ENCODE measurements at places on chromosomes 3 and 15.

GRCh38 chr3:108662142-108662738 lies 72.7 kb downstream of the DZIP3 start:
- peak; percentile 64 for DNase-seq

- DNase-seq: no peak
These were observed 6.3 kb downstream of the MTMR10 start for GRCh38 chr15:30985081-30985531.

GRCh38 chr3:170811515-170811914 lies 58.5 kb downstream of the RPL22L1 start:
- DNase-seq: no peak

- no peak for DNase-seq
These were observed 7.3 kb upstream of the HEG1 start for GRCh38 chr3:125062904-125063618.

DNA sequence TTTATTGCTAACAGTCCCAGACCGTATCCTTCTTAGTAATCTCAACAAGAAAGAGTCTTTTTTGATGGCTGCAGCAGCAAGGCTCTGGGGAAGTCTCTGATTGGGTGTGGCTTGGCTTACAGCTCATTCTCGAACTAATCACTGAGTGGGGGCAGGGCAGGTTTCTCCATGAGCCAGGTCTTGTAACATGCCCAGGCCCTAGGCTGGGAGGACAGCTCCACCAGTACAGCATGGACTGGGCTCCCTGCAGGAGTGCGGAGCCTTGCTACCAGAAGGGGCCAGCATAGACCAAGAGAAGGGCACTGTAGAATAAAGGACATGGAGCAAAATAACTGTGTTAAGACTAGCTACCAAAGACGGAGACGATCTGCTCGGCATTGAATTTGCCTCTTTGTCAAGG lies 7.2 kb downstream of the CD276 start:
- peak; percentile 27 for DNase-seq

- no peak for DNase-seq
These were observed 394.1 kb downstream of the SOX2 start for GRCh38 chr3:182105875-182106274.

DNA sequence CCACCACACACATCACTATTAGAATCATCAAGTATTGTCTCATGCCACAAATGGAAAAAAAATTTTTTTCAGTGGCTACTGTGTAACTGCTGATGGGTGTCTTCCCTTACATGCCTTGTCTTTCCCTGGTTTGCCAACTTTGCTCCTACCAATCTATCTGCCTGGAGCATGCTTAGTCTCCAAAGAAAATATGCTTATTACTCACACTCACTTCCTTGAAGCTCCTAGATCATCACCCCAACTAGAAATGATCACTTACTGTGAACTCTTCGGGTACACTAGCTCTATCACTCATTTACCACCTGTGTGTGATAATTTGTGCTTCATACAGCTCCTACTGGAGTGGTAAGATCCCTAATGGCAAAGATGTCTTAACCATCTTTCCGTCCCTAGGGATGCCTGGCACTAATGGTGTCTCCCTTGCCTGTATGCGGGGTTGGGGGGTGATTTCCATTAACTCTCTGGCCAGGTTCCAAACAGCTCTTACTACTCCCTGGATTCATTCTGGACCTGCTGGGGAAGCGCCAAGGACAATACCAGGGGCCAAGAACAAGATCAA lies 799 bp downstream of the VPS33B start:
- no peak for DNase-seq

GRCh38 chr3:183272791-183273190 lies 19.7 kb downstream of the B3GNT5 start:
- DNase-seq: no peak

- DNase-seq: no peak
These were observed 319.2 kb downstream of the ZNF621 start for GRCh38 chr3:40843851-40844548.

GRCh38 chr3:177615015-177615414 lies 417.7 kb upstream of the TBL1XR1 start:
- peak; percentile 51 for DNase-seq

- no peak for DNase-seq
These were observed 90.1 kb downstream of the IGF2BP2 start for GRCh38 chr3:185734725-185735096.

DNA sequence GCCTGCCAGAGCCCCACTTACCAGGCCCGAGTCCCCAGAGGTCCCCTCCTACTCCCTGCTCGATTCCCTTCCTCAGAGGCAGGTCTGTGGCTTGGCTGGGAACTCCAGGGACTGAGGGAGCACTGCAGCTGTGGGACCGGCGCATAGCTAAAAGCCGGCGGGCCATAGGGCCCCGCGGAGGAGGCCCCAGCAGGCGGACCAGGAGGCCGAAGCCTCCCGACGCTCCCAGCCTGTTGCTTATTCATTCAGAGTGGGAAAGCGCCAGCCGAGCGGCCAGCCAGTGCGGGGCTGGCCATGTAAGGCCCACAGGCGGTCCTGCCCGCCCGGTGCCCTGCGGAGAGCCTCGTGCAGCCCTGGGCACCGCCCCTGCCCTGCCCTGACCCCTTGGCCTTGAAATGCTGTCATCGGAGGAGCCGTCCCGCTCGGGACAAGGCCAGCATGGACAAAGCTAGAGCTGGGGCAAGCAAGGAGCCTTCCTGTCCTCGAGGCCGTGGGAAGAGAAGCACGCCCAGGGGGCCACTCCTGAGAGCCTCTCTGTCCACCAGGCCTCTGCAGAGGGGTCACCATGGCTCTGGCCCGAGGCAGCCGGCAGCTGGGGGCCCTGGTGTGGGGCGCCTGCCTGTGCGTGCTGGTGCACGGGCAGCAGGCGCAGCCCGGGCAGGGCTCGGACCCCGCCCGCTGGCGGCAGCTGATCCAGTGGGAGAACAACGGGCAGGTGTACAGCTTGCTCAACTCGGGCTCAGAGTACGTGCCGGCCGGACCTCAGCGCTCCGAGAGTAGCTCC lies at the start of gene LOXL1:
Gene LOXL1 (plus strand): TSS at position 244 of the 784 bp plus-strand sequence. CDS start 322 bp downstream, at position 566.
- peak; percentile 46 for DNase-seq

- no peak for DNase-seq
These were observed 12.8 kb upstream of the MEX3B start for GRCh38 chr15:82058517-82059204.

GRCh38 chr15:68795298-68795848 lies 25.3 kb downstream of the ANP32A start:
- DNase-seq: peak; percentile 93

GRCh38 chr3:112808136-112808535 lies 38.5 kb downstream of the CD200R1L start:
- DNase-seq: no peak

- no peak for DNase-seq
These were observed 120.5 kb upstream of the THRB start for GRCh38 chr3:24615177-24615576.

GRCh38 chr3:112508860-112509259 lies 9.6 kb upstream of the BTLA start:
- no peak for DNase-seq

DNA sequence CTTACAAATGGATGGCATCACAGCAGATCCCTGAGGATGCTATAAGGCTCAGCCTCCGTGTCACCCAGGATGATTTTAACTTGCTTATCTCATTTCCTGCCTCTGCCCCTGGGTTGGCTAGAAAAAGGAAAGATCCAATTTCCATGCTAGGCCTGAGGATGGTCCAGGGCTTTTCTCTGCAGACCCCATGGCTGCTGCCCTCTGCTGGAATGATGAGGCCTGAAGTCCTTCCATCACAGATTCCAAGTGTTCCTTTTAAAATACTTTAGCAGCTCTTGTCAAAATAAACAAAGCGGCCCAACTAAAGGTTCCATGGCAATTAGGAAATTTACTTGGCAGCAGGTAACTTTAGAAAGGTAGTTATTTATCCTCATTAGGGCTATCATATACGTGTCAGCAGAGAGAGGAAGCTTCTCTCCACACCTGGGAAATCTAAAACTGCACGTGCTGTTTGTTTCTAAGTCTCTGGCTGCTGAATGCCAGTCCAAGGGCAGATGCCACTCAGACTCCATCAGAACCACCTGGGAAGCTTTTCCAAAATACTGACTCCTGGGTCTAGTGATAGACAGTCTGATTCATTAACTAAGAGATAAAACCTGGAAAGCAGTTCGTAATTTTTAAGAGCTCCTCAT lies 401.9 kb upstream of the IL12A start:
- DNase-seq: peak; percentile 23

Data from midbrain (tissue), 1 donor.